ENCODE measurements at places on chromosomes 7 and 10.

- no peak for DNase-seq
These were observed 108.5 kb upstream of the C7orf33 start for GRCh38 chr7:148481971-148482626.

- no peak for DNase-seq
These were observed 85.8 kb upstream of the PRKCQ start for GRCh38 chr10:6665847-6666246.

DNA sequence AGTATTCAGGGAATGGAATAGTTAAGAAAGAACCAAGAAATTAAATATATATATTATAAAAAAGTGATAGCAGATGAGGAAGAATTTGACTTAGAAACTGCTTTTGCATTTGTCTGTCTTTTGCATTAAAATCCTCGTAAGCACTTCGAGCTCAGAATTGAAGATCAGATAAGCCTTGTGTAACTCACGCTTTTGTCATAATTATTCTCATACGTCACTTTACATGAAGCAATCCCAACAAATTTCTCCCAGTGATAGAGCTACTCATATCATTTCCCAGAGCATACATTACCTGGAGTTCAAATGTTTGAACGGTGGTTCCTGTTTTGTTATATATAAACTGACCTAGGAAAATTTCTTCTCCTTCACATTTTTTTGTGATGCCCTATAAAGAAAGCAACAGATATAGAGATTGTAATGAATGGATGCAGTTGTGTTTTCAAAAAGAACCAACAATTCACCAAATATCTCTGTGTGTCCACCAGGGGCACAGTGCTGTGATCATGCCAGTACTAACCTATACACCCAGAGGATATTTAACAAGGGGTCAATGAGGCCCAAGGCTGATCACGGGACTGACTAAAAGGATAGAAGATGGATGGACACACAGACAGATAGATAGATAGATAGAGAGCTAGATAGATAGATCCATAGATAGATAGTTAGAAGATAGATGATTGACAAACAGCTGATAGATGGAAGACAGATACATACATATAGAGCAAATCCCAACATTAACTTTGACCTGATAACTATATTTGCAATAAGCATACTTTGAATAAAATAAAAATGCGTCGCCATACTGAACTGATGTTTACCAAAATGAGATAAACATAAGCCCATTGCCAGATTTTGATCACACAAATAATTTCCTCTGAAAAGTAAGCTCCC lies 9.3 kb upstream of the HUS1 start:
- DNase-seq: no peak

- no peak for DNase-seq
These were observed 73.9 kb downstream of the AGMO start for GRCh38 chr7:15487896-15488295.
